Stimulated activated CD8-positive, alpha-beta memory T cell treated with anti-CD3 and anti-CD28 coated beads, Interleukin-15, amount 100 ng/mL, for 1 hour (primary cell): ENCODE measurements at places on chromosomes 2 and 18.

DNA sequence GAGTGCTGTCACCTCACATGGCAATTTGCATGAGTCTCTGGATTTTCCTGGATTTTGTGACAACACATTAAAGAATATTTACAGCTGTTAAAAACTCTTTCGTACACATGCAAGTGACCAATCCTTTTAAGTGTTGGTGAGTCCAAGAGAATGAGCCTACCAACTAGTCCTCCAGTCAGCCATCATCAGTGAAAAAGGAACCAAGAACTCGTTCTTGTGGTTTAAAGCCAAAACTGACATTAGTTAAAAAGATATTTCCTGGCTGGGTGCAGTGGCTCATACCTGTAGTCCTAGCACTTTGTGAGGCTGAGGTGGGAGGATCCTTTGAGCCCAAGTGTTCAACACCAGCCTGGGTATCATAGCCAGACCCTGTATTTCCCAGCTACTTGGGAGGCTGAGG, 215.4 kb upstream of the ITGA4 start:
- no peak for DNase-seq

GRCh38 chr2:127508631-127509034, 17.7 kb downstream of the IWS1 start:
- no peak for DNase-seq

DNA sequence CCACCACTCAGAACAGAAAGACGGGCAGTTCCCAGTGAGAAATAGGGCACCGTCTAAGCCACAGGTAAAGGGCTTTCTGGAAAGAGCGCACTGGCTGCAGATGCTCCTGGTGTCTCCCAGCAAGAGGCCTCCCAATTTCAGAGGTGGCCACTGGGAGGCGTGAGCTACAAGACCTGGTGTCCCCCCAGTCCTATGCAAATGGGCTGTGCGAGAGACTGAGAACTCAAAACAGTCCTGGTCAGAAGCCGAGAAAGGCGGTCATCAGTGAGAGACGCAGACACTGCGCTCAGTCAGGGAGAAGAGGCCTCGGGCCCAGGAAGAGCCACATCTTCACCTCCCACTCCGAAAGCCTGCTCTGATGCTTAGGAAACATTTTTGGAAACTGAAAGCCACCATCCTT, 179.5 kb downstream of the EIPR1 start:
- no peak for DNase-seq

GRCh38 chr2:26455037-26455669, 22.8 kb downstream of the OTOF start:
- no peak for DNase-seq

GRCh38 chr2:149346272-149346671, 15.9 kb downstream of the LYPD6 start:
- no peak for DNase-seq

DNA sequence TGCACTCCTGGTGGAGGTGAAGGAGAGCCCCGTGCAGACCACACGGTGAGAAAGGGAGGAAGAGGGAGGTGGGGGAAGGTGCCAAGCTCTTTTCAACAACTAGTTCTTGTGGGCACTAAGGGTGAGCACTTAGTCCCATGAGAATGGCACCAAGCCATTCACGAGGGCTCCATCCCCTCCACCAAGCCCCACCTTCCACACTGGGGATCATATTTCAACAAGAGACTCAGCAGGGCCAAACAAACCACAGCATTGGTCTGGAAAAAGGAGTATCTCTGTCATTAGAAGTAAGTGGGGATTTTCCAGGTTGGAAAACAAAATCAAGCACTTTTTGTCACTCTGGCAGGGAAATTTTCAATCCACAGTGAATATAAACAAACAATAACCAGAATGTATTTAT, 38.4 kb downstream of the ZAP70 start:
- no peak for DNase-seq
